ENCODE measurements at places on chromosomes 4 and X.

- DNase-seq, result no peak
Observed at GRCh38 chr4:40747207-40747835, 2.4 kb upstream of the NSUN7 start.

- DNase-seq, result no peak
Observed at GRCh38 chr4:100386270-100386669, 131.6 kb downstream of the EMCN start.

- DNase-seq, result no peak
Observed at GRCh38 chr4:31111790-31112189, 391.6 kb downstream of the PCDH7 start.

DNA sequence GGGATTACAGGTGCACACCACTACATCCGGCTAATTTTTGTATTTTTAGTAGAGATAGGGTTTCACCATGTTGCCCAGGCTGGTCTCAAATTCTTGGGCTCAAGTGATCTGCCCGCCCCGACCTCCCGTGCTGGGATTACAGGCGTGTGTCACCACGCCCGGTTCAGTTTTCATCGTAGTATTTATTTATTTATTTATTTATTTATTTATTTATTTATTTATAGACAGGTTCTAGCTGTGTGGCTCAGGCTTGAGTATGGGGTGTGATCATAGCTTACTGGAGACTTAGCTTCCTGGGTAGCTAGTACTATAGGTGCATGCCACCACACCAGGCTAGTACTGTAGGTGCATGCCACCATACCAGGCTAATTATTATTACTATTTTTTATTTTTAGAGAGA is 64.1 kb upstream of the STOX2 start:
- no peak for DNase-seq
